Immature natural killer cell (primary cell): ENCODE measurements at places on chromosomes 6 and 20. TPM values are rescaled to one million over a fixed set of nuclear protein-coding genes. Genes with fewer than 3 reads are reported as not detected.

GMEB2 gene
- polyA plus RNA-seq, result not detected

SLA2 gene
- 24.1 TPM for polyA plus RNA-seq

CRISP2 gene
- polyA plus RNA-seq, result not detected

RAET1G gene
- polyA plus RNA-seq, result not detected

PPIL6 gene
- 1.0 TPM for polyA plus RNA-seq

SEMG1 gene
- not detected for polyA plus RNA-seq

MAP7 gene
- 0.07 TPM for polyA plus RNA-seq

TCP11 gene
- not detected for polyA plus RNA-seq

ZNF311 gene
- not detected for polyA plus RNA-seq

MLN gene
- not detected for polyA plus RNA-seq

SLC35F1 gene
- not detected for polyA plus RNA-seq

ADAM33 gene
- not detected for polyA plus RNA-seq

RAB44 gene
- polyA plus RNA-seq, result not detected

RUNX2 gene
- 2.6 TPM for polyA plus RNA-seq

MACROD2 gene
- not detected for polyA plus RNA-seq

PHACTR1 gene
- 0.41 TPM for polyA plus RNA-seq

COL10A1 gene
- not detected for polyA plus RNA-seq

TAAR1 gene
- polyA plus RNA-seq, result not detected

PRL gene
- not detected for polyA plus RNA-seq

TAF11 gene
- 15.8 TPM for polyA plus RNA-seq

GRM1 gene
- 0.02 TPM for polyA plus RNA-seq

CABLES2 gene
- 2.5 TPM for polyA plus RNA-seq

BPIFB1 gene
- polyA plus RNA-seq, result not detected

SYCP2L gene
- polyA plus RNA-seq, result 0.09 TPM

GPSM3 gene
- polyA plus RNA-seq, result 84.5 TPM

BFSP1 gene
- polyA plus RNA-seq, result 6.6 TPM

EYS gene
- not detected for polyA plus RNA-seq

SLC17A9 gene
- 3.5 TPM for polyA plus RNA-seq

ZNF512B gene
- 0.63 TPM for polyA plus RNA-seq

RBPJL gene
- polyA plus RNA-seq, result not detected

IL17A gene
- not detected for polyA plus RNA-seq

GABRR1 gene
- polyA plus RNA-seq, result not detected

C6orf163 gene
- 0.20 TPM for polyA plus RNA-seq

CDSN gene
- polyA plus RNA-seq, result not detected

CHRNA4 gene
- not detected for polyA plus RNA-seq
